ENCODE measurements at places on chromosomes 3 and 15.

GRCh38 chr3:44339181-44340057 lies 853 bp downstream of the TCAIM start:
- DNase-seq, result no peak

- DNase-seq, result no peak
Observed at GRCh38 chr15:79357566-79357965, 46.7 kb downstream of the TMED3 start.

DNA sequence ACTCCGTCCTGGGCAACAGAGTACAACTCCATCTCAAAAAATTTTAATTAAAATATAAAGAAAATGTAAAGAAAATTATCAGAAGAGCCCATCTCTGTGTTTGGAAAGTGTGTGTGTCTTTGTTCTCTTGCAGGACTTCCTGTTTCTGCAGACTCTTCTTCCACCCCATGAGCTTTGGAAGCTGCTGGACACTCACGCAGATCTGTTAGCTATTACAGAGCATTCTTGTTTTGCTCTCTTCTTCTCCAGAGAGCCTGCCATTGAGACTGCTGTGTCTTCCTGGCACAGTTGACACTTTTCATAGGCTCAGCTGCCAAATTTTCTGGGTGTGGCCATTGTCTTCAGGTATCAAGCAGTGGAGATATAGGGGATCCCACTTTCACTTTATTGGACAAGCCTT lies 6.0 kb upstream of the CCR8 start:
- DNase-seq, result no peak

DNA sequence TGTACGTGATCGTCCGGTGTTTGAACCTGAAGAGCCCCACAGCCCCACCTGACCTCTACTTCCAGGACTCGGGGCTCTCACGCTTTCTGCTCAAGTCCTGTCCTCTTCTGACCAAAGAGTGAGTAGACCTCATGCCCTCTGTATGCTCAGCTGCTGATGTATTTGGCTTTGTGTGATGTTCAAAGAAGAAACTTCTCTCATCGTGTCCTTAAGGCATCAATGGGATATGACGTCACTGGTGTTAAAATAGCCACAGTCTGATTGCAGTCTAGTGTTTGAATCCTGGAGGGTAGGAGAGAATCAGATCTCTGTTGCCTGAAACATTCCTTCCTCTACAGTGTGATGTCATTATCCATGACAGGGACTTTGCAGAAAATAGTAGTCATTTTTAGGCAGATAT lies 28.1 kb downstream of the ABHD2 start:
- DNase-seq, result no peak

- DNase-seq, result no peak
Observed at GRCh38 chr3:110261141-110261540, 810.5 kb upstream of the NECTIN3 start.

DNA sequence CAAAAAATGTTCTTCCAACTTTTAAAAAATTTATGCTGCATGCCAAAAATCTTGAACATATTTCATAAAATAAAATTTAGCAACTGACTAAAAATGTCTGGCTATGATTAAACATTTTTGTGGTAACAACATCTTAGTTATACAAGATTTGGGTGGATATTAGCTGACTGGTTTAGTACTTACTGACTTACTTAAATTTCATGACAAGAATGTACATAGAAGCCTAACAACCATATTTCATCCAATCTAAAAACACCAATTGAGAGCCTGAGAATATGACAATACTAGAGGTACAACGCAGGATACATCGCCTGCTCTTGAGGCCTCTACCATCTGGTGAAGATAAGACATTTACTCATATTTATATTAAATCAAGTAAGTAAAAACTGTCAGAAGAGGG lies 34.6 kb downstream of the GNB4 start:
- DNase-seq, result no peak

DNA sequence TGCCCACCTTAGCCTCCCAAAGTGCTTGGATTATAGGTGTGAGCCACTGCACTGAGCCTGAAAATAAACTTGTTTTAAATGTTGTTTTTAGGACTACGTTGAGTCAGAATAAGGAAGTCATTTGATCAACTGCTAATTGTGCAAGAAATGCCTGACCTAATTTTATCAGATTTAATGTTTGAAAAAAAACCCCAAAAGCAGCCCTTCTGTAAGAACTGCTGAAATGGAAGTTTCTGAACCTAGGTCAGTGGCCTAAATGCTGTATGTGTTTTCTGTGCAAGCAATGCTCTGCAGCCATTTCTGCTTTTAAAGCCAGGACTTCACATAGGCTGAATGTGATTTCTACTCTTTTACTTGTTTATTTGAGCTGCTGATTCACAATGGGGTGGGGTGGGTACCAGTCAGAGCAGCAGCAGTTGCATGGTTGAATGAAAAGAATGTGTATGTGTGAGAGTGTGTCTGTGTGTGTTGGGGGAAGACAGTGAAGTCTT lies 6.6 kb downstream of the GPX1 start:
- no peak for DNase-seq

GRCh38 chr3:5072100-5072816 lies 49.8 kb upstream of the ARL8B start:
- DNase-seq, result no peak

DNA sequence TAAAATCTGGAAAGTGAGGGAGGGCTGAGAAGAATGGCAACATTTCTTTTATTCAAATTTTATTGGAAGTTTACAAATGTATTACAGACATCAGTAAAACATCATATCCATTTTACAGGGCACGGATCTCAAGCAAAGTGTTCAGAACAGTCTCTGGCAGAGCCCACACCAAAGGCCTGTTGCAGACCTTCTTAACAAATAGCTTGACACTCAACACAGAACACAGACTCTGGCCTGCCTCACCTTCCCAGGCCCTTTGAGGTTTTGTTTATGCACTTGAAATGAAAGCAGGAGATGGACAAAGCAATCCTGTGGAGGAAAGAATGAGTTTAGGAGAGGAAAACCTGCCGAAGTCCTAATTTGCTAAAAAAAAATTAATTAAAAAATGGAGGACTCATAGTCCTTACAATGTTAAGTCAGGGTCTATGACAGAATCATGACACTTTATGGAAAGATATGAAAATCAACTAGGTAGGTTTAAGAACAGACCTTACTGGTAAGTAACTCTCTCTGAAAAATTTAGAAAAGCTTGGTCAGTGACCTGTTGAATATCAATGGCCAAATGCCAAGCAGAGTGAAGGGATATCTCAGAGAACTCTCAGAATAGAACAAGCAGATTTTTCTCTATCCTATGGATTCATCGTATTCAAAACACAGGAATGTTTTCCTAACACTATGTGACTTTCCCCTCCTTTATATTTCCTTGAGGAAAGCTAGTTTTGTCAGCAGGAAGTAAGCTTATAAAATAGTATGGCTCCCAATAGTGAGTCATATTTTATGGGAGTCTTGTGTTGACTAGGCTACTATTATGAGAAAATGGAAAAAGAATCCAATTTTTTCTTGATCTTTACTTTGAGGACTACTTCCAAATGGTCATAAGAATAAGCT lies 70.8 kb upstream of the PSMD6 start:
- DNase-seq, result no peak
